Activated CD4-positive, CD25-positive, alpha-beta regulatory T cell treated with anti-CD3 and anti-CD28 coated beads, Interleukin-2, amount 50 U/mL, for 72 hours (primary cell): ENCODE measurements at places on chromosomes 2 and 18.

- DNase-seq = no peak
Observed at GRCh38 chr2:192675681-192676080, 480.9 kb upstream of the TMEFF2 start.

DNA sequence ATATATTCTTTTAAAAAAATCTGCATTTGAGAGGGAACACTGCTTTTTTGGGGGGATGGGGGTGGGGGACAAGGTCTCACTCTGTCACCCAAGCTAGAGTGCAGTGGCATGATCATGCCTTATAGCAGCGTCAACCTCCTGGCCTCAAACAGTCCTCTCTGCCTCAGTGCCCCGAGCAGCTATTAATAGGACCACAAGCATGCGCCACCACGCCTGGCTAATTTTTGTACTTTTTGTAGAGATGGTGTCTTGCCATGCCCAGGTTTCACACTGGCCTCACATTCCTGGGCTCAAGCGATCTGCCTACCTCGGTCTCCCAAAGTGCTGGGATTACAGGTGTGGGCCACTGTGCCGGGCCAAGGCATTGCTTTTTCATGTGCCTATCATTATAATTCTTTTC lies 154.2 kb downstream of the ATAD2B start:
- no peak for DNase-seq

DNA sequence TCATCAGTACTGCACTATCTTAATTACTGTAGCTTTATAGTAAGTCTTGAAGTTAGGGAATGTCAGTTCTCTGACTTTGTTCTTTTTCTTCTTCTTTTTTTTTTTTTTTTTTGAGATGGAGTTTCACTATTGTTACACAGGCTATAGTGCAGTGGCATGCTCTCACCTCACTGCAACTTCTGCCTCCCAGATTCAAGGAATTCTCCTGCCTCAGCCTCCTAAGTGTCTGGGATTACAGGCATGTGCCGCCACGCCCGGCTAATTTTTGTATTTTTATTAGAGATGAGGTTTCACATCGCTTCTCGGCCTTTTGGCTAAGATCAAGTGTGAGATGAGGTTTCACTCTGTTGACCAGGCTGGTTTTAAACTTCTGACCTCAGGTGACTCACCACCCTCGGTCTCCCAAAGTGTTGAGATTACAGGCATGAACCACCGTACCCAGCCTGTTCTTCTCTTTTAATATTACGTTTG lies 41.9 kb upstream of the TANC1 start:
- no peak for DNase-seq

DNA sequence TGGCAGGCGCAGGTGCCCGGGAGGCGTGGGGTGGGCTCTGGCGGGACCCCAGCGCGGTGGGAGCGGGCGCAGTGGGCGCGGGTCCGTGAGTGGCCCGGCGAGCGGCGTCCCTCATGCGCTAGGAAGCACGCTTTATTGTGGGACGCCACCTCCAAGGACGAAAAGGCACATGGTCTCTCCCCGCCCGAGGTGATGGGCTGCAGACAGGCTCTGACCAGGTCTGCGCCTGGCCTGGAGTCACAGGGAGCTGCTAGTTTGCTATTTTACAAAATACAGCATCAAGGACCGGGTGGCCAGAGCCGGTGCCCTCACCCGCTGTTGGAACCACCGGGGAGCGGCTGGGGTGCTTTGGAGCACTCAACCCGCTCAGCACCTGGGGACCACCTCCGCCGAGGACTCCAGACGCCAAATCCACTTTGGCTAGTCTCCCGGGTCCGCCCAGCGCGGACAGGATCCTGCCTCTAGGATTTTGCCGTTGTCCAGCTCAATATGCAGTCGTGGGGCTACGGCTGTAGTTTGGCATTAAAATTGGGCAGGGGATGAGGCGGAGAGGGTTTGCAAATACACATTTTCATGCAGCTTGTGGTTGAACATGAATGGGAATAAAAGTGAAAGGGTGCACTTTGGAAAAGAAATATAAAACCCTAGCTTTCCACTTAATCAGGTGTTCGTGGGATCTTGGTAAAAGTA lies 65.4 kb downstream of the LRRFIP1 start:
- DNase-seq = peak; percentile 58

- no peak for DNase-seq
Observed at GRCh38 chr18:72460210-72460680, 83.9 kb downstream of the CBLN2 start.

- no peak for DNase-seq
Observed at GRCh38 chr2:232491139-232491780, 3.6 kb upstream of the ECEL1 start.

DNA sequence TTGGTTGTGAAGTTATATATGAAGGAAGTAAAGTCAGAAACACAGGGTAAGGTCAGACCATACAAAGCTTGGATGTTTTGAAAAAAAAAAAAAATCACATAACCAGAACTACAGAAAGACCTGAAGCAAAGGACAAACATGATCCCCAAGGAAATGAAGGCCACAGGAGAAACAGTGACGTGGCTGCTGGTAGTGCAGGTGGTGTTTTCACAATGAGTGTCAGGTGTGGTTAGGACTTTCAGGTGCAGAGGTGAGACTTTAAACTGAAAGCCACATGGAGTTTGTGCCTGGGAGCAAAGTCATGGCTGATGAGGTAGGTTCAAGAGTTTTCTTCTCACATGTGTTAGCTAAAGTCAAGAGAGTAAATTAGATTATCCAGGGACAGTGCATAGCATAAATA lies 270.7 kb downstream of the PIEZO2 start:
- no peak for DNase-seq

DNA sequence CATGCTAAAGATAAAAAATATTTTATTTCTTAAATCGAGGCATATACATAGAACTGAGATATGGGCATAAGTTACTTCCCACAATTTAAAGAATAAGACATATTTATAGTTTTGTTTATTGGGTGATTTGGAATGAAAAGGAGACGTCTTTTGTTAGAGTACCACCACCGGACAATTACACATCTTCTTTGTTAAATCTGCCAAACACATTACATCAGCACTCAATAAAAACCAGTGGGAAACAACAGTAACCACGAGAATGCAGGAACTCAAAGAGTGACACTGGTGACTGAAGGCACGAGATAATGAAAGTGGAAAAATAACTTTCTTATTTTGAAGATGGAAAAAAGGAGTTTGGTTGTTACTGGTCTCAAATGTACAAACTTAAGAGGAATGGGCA lies 92.6 kb upstream of the TFCP2L1 start:
- no peak for DNase-seq

GRCh38 chr2:15929861-15930260 lies 10.5 kb upstream of the MYCN start:
- no peak for DNase-seq

DNA sequence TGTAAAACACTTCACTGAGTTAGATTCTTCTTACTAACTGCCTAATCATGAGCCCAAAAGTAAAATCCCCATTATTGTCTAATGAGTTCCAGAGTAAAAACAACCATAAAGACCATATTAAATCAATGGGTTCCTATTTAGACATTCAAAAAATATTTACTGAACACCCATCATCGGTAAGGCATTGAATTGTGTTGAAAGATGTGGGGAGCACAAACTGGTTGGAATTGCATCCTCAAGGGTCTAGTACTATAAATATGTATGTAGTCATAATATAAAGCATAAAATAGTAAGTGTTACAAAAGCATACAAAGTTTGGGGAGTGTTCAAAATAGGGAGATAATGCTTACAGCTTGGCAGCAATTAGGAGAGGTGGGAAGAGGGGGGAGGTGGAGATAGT lies 3.0 kb upstream of the MARCHF4 start:
- no peak for DNase-seq

- no peak for DNase-seq
Observed at GRCh38 chr2:52340171-52340570, 1308.2 kb upstream of the NRXN1 start.

- DNase-seq = no peak
Observed at GRCh38 chr18:56402872-56403516, 235.4 kb downstream of the TXNL1 start.

- no peak for DNase-seq
Observed at GRCh38 chr18:22547807-22548561, 130.3 kb upstream of the CTAGE1 start.

DNA sequence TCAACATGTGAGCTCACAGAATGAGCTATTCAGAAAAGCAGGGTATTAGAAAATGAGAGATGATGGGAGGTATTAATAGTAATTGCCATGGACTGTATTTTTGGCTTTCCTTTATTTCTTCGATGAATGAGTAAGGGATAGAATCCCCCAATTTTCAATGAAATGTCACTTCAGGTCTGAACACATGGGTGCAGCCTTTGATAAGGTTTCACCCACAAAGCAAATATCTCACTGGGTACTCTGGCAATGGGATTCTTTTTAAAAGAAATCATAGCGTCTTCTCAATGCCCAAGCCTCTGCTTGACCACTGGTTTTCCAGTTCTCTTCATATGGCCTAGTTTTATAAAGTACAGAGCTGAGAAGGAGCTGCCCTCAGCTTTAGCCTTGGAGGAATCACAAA lies 610.5 kb upstream of the FANCL start:
- no peak for DNase-seq

DNA sequence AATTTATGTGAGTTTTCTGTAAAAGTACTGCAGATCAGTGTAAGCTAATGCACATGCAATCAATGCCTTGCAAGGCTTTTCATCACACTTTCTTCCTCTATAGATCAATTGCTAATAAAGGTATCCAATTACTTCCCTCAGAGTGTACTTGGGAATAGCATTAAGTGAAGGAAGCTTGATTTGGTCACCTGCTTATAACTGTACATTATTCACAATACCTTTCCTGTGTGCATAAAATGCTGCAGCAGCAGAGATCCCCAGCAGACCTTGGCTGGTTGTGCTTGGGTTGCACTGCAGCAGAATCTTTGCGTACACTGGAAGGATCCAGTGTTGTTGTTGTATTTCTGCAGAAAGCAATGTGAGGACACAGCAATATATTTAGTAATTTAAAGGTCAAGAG lies 18.5 kb upstream of the SCN9A start:
- DNase-seq = no peak

DNA sequence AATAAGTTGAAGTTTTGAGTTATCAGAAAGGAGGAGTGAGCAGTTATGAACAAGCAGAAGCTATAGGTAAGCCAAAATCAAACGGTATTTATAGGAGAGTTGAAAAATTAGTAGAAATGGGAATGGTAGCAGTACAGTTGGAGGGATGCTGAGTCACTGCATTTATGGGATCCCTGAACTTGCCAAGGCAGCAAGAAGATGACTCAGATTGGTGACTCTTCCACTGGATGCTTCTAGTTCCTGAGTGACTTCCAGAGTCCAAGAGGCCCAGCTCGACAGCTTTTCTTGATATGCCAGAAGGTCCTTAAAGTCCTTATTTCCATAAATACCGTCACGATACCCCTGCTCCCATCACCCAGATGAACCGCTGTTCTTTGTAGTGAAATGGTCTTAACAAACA lies 31.1 kb upstream of the ACTR3 start:
- DNase-seq = no peak

- DNase-seq = no peak
Observed at GRCh38 chr2:20615466-20616241, 35.2 kb downstream of the HS1BP3 start.

DNA sequence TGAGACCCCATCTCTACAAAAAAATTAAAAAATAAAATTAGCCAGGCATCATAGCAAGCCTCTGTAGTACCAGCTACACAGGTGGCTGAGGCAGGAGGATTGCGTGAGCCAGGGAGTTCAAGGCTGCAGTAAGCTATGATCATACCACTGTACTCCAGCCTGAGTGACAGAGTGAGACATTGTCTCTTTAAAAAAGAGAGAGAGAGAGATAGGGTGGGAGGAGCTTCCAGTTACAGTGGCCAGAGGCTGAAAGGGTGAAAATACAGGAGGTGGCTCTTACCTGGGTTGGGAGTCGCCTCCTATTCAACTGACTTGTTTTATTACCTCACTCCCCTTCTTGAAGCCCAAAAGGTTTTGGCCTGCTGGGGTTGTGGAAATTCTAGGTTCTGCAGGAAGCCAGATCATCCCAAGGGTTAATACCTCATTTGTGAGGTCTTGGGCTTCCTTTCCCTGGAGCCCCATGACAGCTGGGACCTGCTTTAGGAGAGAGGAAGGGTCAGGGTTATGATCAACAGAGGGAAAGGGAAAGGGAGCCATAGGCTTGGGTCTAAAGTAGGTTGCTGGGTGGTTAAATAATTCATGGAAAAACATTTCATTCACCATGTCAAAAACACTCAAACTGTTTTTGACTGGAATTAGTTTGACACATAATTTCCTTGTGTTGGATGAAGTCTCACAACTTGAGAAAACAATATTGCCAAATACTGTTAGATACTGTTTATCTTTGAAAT lies 17.4 kb downstream of the DYNC2LI1 start:
- no peak for DNase-seq

GRCh38 chr2:173397539-173397938 lies 42.9 kb downstream of the CDCA7 start:
- DNase-seq = no peak

GRCh38 chr2:60215386-60215901 lies 338.0 kb downstream of the BCL11A start:
- DNase-seq = no peak

GRCh38 chr2:85867556-85868292 lies 21.1 kb downstream of the ST3GAL5 start:
- no peak for DNase-seq

DNA sequence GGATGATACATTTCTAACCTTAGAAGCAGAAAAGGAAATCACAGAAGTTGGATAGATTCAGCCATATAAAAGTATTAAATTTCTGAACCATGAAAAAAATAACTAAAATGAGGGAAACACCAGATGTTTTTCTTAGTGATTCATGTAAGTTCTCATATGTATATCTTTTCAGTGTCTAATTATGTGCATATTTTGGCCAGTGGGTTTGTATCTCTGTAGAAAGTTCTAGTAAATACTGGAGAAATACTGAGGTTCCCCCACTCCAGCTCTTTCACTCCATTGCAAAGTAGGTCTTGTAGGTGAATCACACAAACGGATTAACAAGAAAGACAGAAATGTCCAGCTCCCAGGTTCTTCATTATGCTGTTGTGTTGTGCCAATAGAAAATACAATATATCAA lies 222.3 kb downstream of the NEDD4L start:
- DNase-seq = no peak

GRCh38 chr2:7792031-7792651 lies 874.9 kb downstream of the RNF144A start:
- no peak for DNase-seq

DNA sequence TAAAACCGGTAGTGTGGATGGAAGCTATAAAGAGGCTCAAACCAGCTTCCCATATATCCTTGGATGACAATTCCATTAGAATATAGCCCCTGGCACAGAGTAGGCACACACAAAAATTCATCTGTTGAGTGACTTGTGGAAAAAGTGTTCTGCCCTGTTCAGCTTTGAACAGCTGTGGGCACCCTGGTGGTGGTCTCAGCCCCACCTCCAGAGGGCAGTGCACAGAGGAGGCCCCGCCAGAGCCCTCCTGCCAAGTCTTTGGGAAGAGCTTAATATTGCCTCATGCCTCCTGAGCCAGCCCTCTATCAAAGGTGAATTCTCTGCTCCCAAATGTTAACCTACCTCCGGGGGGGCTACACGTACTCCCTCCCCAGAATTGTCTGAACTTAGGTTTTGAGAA lies 30.4 kb downstream of the EPAS1 start:
- DNase-seq = no peak

- DNase-seq = no peak
Observed at GRCh38 chr2:134679745-134680144, 39.1 kb downstream of the TMEM163 start.
